ENCODE measurements at places on chromosomes 7 and 10.

DNA sequence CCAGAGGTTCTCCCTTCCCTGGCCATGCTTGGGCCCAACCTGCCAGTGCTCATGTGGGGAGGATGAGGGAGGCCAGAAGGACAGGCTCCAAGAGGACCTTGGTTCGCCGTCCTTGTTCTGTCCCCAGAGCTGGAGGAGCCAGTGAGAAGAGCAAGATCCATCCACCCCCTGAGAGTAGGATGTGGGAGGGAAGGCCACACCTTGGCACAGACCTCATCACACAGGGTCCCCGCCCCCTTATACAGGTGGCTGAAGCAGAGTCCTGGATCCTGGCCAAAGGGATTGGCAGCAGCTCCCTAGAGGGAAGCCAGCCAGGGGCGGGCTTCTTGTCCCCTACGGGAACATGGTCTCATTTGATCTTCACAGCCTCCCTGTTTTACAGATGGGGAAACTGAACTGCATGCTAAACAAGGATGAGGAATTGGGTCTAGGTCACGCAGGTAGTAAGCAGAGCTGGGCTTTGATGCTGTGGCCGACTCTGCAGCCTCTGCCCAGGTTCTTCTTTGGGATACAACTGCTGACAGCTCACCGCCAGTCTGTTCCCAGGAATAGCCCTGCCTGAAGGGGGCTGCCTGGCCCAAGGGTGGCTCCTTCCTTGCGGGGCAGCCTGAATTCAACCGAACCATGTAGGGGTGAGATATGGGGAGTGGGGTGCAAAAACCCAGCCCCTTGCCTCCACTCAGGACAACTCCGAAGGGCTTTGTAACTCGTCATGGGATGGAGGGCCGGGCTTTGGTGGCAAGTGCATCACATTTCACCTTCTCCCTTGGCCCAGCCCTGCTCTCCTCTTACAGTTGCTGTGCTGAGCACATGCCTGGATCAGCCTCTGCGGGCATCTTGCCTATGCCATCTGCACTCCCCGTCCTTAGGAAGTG lies 62.2 kb upstream of the KDM7A start:
- DNase-seq: no peak

GRCh38 chr7:85776691-85777345 lies 590.0 kb upstream of the SEMA3D start:
- DNase-seq: no peak

DNA sequence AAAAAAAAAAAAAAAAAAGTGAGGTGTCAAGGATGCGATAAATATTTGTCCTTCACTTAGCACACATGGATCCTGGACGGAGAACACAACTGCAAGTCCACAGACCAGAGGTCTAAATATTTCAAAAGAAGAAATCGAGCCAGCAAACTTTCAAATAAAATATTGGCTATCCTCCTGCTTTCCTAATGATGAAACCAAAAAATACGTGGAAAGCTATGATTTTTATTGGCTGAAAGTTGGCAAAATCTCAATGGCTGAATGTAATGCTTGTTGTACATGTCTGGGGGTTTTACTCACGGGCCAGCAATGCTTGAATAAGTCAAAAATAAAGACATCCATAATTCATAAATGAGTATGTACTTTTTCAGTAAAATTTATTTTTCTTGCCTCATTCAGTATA lies 19.0 kb upstream of the MGMT start:
- no peak for DNase-seq

DNA sequence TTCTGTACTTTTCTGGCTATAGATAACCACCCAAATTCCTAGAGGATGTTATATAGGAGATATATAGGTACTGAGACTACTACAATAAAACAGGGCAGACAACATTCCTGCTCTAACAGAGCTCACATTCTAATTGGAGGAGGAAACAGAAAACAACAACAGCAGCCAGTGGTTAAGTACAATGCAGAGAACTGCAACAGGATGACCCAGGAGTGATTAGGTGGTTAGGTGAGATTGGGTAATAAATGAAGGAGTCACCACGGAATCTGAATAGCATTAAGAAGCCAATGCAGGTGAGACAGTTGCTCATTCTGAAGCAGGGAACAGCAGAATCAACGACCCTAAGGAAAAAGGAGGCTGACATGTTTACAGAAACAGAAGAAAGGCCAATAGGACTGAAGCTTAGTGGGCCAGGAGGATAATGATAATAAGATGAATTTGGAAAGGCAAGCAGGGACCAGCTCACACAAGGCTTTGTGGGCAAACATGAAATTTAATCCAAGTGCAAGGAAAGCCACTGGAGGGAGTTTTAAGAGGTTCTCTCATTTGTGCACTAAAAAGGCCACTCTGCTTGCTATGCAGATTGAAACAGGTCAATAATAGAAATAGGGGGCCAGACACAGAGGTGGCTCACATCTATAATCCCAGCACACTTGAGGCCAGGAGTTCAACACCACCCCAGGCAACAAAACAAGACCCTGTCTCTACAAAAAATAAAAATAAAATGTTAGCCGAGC lies 16.9 kb upstream of the REEP3 start:
- DNase-seq: no peak

Measured in CD4-positive, alpha-beta T cell treated with Interleukin-17A for 1 hour (primary cell).